ENCODE measurements at places on chromosomes 12 and 14. TPM values are rescaled to one million over a fixed set of nuclear protein-coding genes. Genes with fewer than 3 reads are reported as not detected.
A peak's percentile ranks its signal among the peaks of the same experiment; 100 is the strongest.

SCN8A gene
- total RNA-seq, result 0.33 TPM

OR6C1 gene
- total RNA-seq, result not detected

- no peak for DNase-seq
These were observed 156.1 kb upstream of the ALG10B start for GRCh38 chr12:38160318-38161122.

- DNase-seq, result peak; percentile 49
These were observed 3.6 kb upstream of the NINJ2 start for GRCh38 chr12:666766-667308.

DNA sequence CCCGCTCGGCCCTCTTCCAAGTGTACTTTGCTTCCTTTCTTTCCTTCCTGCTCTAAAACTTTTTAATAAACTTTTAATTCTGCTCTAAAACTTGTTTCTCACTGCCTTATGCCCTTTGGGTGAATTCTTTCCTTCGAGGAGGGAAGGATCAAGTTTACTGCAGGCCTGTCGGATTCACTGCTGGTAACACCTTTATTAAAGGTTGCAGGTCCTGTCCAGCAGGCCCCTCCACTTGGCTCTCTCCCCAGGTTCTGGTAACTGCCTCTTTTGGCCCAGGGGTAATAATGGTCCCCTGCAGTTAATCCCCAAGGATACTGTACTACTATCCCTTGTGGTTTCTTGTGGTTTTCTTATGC, 152.7 kb upstream of the EEA1 start:
- DNase-seq, result no peak

DNA sequence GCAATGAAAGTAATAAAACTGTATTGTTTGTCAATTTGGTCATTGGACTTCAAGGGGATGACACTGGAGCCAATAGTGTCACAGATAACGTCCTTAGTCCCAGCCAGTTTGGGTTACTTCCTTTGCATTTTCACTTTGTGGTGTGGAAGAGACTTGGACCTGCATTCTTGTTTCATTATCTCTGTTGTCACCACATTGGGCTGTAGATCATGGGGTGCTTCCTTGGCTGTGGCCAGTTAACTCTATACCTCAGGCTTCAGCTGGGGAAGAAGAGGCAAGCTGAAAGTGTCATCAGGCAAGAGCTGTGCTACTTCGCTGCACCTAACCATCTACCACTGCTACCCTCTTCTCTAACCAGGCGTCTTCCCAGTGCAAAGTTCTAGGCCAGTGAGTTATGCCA, 15.1 kb upstream of the CISTR start:
- no peak for DNase-seq

GRCh38 chr12:105352052-105352451, 21.6 kb downstream of the C12orf75 start:
- no peak for DNase-seq

- DNase-seq, result no peak
These were observed 23.6 kb downstream of the DAD1 start for GRCh38 chr14:22565391-22565945.

LIN7A gene
- not detected for total RNA-seq

Data from activated CD4-positive, alpha-beta memory T cell treated with anti-CD3 and anti-CD28 coated beads, Interleukin-2, amount 10 ng/mL, durations not matched to agents 7 days and 5 days (primary cell).